HFF-Myc (cell line): ENCODE measurements at places on chromosomes 6 and 20.

DNA sequence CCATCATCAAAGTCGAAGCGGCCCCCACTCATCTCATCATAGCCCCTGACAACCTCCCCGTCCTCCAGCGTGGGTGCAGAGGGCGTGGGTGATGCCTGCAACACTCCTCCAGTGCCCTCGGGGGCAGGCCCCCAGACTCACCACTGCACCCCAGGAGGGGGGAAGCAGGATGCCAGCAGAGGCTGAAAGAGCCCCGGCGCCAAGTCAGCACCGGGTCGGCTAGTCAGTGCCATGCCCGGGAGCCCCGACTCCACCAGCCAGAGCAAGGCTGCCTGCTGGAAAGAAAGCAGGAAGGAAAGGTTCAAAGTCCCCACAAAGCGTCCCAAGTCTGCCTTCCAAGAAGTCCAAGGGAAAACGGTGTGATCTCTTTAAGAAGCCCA, 324 bp downstream of the JPH2 start:
- no peak for DNase-seq

DNA sequence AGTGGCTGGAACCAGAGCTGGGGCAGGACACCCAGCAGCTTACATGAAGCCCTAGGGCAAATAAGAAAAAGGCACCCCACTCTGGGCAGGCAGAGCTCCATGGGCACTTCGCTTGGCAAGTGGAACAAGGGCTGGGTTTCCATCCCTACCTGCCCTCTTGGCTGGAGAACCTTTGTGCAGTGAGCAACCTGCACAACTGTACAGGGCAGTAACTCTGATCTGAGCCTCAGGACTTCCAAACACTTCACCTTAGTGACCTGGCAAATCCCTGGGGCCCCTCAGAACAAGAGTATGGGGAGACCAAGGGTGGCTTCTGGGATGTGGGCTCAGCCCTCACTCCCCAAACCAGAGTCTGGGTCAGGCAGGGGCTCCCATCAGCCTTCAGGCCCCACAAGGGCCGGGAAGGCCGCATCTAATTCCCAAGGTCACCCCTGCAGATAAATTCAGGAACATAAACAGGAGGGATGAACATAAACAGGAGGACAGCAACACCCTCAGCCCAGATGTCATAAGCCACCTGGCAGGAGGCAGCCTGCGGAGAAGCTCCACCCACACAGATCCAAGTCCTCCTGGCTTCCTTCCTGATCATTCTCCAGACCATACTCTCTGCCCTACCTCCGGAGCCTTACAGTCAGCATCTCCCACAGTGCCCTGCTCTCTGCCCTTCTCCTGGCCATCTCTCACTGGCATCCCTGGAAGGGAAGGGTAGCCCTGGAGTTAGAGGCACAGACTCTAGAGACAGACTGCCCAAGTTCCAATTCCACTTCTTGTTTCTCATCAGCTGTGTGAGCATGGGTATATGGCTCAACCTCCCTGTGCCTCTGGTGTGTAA, 37.5 kb downstream of the HNF4A start:
- DNase-seq = no peak

DNA sequence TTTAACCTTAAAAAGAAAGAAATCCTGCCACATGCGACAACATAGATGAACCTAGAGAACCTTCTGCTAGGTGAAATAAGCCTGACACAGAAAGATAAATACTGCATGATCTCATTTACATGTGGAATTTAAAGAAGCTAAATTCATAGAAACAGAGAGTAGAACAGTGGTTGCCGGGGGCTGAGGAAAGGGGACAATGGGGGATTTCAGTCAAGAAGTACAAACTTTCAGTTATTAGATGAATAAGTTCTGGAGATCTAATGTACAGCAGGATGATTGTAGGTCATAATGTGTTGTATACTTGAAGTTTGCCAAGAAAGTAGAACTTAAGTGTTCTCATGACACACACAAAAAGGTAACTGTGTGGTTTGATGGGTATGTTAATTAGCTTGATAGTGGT, 204.3 kb upstream of the PRSS16 start:
- DNase-seq = no peak

- peak; percentile 72 for DNase-seq
These were observed 68.3 kb upstream of the TMEM244 start for GRCh38 chr6:129929433-129929832.

DNA sequence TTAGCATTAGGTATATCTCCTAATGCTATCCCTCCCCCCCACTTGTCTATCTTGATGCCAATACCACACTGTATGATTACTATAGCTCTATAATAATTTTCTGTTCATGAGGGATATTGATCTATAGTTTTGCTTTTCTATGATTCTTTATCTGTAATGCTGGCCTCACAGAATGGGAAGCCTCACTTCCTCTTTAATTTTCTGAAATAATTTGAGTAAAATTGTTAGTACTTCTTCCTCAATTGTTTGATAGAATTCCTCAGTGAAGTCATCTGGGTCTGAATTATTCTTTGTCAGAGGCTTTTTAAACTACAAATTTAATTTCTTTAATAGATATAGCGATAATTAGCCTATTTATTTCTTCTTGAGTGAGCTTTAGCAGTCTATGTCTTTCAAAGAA, 31.2 kb downstream of the SIRPD start:
- DNase-seq = no peak
